ENCODE measurements at places on chromosomes 7 and 10. TPM values are rescaled to one million over a fixed set of nuclear protein-coding genes. Genes with fewer than 3 reads are reported as not detected.

The TYSND1 gene
- 31.4 TPM for total RNA-seq

The CALML3 gene
- total RNA-seq: not detected

The VAX1 gene
- total RNA-seq: not detected

The ANXA8 gene
- total RNA-seq: not detected

The ABCB4 gene
- total RNA-seq: not detected

The ADARB2 gene
- 13.5 TPM for total RNA-seq

The SSC4D gene
- not detected for total RNA-seq

The LIPJ gene
- 0.19 TPM for total RNA-seq

The HSPA14 gene
- 16.0 TPM for total RNA-seq

GRCh38 chr10:77622889-77623291 is 14.7 kb downstream of the KCNMA1 start:
- DNase-seq: no peak

GRCh38 chr7:70571961-70572360 is 560.0 kb upstream of the GALNT17 start:
- DNase-seq: no peak

DNA sequence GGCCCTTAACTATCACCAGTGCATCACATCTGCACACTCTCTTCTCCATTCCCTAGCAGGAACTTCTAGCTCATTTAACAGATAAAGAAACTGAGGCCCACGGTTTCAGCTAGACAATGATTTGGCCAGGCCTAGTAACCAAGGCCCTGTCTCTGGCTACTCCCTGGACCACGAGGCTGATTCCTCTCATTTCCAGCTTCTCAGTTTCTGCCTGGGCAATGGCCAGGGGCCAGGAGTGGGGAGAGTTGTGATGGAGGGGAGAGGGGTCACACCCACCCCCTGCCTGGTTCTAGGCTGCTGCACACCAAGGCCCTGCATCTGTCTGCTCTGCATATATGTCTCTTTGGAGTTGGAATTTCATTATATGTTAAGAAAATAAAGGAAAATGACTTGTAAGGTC is 13.5 kb downstream of the AQP1 start:
- DNase-seq: no peak

DNA sequence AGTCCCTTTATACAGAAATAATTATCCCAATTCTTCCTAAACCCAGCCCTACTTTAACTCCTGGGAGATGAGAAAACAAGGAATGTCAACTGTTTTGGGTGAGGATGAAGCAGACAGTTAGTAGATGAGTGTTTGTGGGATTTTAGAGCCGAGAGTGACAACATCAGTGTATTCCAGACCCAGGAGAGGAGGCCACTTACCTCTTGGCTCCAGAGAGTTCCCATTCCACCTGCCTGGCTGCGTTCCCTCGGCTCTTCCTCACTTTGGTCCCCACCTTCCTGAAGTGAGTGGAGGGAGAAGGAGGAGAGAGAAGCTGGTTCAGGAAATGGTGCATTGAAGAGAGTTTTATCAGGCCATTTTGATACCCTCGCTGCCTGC is 579 bp downstream of the KEL start:
- no peak for DNase-seq

DNA sequence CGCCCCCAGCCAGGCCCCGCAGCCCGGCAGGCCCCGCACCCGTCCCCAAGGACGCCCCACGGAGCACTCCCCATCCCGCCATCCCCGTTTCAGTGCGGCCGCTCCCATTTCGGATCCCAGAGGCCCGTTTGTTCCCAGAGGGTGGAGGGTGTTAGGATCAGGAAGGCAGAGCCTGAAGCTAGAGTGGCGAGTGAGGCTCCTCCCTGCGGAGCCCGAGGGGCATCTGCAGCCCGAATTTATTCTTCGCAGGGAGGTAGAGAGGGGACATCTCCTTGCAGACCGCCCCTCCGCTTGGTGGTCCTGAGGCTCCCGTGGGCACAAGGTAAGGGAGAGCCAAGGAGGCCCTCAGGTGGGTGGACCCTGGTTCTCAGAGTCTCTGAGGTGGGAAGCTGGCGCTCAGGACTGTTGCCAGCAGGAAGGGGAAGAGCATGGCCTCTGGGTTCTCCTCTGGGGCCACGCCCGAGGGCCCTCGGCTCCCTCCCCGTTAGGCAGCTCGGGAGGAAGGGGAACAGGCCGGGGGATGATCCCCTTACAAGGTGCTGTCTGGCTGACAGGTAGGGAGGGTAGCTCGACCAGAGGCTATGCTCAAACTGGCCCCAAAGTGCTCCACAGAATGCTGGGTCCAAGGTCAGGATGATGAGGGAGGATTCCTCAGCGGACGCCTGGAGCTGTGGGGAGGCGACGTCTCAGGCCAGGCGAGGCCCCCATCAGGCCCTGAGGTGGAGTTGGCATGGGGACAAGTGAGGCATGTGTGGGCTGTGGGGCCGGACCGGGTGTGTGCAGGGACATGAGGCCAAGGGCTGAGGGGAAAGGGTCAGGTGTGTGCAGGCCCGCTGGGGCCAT is 17.4 kb downstream of the POLL start:
- no peak for DNase-seq

DNA sequence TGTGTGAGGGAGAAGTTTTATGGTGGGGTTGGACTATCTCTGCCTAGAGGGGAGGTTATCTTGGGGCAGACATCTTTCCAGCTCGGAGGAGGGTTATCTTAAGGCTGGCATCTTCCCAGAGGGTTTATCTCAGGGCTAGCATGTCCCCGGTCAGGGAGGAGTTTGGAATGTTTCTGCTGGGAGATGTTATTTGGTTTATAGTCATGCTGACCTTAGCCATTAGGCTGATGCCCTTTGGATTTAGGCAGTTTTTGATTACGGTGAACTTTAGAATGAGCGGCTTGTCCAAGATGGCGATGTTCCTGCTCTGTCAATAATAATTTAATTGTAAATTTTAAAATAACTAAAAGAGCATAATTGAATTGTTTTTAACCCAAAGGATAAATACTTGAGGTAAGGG is 236.4 kb downstream of the CACNB2 start:
- no peak for DNase-seq

DNA sequence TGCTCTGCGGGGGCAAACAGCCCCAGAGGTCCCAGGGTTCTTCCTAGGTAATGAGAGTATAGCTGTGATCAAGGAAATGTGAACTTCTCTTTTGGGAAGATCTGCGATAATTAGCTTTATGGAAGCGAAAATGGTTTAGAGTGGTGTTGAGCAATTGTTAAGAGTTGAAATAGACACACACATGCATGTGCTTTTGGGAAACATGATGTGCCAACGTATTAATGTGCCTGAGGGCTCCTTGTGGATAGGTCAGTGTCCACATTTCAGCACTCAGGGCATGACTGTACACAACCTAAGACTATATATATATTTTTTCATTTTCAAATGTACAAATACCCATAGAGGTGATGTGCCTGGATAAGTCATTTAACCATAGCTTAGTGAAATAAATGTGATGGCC is 67.0 kb downstream of the GSDME start:
- DNase-seq: no peak

DNA sequence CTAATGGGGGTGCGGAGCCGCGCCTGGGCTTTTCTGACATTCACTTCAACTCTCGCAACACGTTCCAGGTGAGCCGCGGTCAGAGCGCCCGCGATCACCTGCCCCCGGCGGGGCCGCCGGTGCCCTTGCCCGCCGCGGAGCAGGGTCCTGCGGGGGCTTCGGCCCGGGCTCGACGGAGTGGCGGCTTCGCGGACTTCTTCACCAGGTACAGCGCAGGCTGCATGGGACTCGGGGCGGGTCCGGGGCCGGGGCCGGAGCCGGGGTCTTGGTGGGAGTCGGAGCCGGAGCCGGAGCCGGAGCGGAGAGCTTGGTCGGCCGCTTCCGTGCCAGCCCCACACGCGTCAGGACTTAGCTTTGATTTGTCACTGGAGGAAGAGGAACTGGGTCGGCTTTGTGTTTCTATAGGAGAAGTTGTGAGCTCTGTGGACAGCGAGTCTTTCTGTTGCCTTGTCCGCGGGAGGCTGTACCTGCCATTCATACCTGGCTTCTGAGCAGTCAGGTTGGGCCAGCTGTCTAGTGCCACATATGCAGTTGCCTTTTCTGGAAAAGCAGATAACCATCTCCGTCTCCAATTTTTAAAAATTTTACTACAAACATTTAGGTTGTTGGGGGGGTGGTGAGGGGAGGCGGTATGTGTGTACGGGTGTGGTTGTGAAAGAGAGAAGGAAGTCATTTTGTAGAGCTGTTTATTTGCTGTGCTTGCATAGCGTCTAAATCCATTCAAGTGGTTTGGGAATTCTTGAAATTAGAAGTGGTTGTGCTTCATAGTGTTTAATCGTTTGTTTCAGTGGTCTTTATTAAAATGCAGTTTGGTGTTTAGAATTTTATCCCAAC is 1.3 kb downstream of the TBC1D12 start:
- DNase-seq: peak; percentile 16

DNA sequence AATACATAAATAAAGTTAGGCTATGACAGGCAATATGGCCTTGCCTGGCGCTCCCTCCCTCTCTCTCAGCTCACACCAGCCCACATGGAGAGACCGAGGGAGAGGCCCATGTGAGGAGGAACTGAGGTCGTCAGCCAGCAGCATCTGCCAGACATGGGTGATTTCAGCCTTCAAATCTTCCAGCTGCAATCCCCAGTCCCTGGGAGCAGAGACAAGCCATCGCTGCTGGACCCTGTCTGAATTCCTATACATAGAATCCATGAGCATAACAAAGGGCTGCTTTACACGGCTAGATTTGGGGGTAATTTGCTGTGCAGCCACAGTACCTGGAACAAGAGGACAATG is 35.6 kb downstream of the ANKRD16 start:
- no peak for DNase-seq

DNA sequence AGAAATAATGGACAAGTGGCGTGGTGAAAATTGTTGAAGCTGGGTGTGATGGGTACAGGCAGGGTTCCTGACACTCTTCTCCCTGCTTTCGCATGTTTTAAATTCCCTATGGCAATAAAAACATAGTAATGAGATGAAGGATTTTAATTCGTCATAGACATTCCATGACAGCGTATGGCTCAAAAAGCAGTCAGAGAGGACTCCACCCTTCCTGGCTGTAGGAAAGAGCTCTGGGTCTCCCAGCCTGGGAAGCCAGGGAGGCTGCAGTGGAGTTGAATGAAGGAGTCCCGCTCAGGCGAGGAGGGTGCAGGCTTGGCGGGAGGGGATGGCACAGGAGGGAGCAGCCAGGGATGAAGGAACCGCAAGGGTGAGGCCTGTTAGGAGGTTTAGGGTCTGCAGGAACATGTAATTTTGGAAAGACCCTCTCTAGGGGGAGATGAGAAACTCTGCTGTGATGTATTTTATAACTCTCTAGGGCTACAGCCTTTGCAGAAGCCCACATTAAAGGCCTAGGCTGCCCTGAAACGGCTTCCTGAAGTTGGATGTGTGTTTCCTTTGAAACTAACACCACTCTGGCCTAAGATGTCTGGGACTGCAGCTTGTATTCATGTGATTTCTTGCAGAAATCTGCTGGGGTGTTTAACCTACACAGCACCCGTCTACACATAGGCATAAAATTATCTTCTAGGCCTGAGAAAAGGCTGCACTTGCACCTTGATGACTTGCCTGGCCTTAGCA is 7.6 kb upstream of the LARP4B start:
- DNase-seq: no peak

- DNase-seq: no peak
Observed at GRCh38 chr7:130223646-130224045, 16.0 kb downstream of the SSMEM1 start.

DNA sequence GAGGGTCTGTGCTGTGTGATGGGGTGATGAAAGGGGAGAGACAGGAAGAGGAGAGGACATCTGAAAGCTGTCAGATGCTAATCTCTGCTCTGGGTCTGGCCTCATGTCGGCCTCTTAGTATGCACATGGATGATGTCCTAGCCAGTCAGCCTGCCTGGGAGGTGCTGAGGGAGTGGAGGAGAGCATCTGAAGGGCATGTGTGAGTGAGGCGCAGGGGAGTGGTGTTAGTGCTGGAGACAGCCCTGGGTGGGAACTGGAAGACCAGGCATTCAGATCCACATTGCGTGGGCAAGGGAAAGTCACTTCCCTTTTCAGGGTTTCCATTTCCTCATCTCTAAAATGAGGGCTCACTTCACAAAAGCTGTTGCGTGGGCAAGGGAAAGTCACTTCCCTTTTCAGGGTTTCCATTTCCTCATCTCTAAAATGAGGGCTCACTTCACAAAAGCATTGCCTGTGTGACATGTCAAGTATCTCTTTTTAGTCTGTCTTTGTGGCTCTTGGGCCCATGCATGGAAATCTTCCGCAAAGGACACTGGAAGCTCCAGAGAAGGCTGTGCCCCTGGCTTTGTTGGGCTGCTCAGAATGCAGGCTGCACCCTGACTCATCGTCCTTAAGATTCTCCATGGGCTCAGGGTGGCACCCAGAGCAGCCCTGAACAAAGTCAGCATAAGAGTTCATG is 10.0 kb downstream of the SFTPD start:
- no peak for DNase-seq
